ENCODE measurements at places on chromosomes 11 and 22.

DNA sequence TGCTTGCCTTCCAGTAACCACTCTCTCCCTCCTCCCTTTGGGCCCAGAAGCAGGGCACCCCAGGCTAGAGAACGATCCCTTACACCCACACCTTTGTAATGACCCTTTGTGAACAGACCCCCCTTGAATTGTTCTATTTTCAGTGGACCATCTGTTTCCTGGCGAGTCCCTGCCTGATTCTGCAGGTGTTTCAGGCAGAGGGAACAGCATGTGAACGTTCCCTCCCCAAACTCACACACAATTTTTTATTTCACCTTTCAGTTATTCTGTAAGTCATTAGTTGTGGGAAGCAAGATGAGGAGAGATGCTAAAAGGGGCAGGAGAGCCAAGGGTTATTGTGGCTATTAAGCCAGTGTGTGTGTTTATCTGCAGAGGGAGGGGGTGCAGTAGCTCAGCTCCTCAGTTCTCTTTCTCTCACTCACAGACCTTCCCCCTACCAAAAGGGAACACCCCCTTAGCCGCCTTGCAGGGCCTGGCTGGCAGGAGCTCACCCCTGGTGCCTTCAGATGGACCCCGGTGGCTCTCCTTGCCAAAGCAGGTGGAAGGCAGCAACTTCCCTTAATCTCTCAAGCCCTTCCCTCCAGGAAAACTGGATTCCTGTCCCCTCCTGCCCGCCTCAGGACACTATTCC, 64.8 kb upstream of the SPON1 start:
- DNase-seq = no peak

DNA sequence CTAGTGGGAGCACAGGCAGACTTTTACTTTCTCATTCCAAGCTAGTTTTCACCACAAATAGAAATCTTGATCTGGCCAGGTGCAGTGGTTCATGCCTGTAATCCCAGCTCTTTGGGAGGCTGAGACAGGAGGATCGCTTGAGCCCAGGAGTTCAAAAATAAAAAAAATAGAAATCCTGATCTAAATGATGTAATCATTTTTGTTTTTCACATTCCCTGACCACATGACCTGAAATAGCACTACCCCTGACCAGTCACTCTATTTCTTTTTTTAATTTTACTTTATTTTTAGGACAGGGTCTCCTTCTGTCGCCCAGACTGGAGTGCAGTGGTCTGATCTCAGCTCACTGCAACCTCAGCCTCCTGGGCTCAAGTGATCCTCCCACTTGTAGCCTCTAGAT, 2.3 kb upstream of the TCN2 start:
- no peak for DNase-seq

GRCh38 chr22:43289531-43289963, 53.6 kb downstream of the SCUBE1 start:
- DNase-seq = no peak

- no peak for DNase-seq
These were observed 23.4 kb upstream of the PPARA start for GRCh38 chr22:46126853-46127385.

DNA sequence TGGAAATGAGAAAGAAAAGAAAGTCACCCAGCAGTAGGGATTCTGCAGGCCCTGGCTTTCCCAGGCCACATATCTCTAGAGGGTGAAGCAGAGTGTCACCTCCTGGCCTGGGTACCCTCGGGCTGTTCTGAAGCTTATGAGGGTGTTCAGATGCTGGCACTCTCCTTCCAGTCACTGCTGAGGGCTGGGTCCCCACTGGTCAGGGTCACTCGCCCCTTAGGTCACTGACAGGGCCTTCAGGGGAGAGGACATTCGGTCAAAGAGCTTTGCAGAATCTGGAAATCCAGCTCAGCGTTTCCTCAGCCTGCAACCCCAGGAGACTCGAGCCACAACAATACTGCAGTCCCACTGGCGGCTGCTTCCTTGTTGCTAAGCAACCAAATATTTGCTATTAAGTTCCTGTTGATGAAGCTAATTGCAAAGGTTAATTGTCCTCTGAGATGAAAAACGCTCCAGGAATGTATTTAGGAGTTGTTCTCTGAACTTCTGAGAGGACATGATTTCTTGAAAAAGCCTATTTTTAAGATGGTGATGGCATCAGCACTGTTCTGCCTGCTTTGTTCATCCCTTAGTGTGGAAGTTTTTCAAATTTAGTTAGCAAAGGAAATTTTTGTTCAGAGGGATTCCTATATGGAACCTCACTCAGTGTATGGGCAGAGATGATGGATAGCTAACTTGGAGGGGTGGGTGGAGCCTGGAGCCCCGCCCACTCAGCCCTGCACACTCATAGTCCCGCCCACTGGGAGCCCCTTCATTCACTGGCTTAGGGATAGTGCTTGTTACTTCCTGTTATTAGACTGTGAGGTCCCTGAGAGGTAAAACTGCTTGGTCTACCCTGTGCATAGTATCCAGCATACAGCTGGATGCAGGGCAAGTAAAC, 109.2 kb downstream of the CSNK2A3 start:
- peak; percentile 80 for DNase-seq

DNA sequence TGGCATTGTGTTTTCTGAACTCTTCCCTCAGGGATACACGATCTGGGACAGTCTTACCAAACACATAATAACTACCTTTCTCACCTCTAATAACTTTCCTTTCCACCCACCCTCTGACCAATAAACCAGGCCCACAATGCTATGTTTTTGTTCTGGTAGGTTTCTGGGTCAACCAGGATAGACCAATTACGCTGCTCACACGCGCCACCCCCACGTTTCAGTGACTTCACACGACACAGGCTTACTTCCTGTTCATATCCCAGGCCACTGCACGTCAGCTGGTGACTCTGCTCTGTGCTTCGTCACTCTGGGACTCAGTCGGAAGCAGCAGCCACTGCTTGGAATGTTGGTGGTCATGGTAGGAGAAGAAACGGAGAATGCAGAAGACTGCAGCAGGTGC, 2.5 kb downstream of the KRTAP5-4 start:
- DNase-seq = no peak

- DNase-seq = no peak
These were observed 43.2 kb downstream of the USP47 start for GRCh38 chr11:11884774-11885481.

- peak; percentile 87 for DNase-seq
These were observed 48.5 kb downstream of the GGTLC2 start for GRCh38 chr22:22692707-22693530.

- no peak for DNase-seq
These were observed 10.5 kb downstream of the MIF start for GRCh38 chr22:23904573-23905254.

GRCh38 chr11:73330569-73331093, 22.6 kb downstream of the ARHGEF17 start:
- DNase-seq = no peak

- peak; percentile 91 for DNase-seq
These were observed 149.1 kb upstream of the RAG2 start for GRCh38 chr11:36746886-36747710.

DNA sequence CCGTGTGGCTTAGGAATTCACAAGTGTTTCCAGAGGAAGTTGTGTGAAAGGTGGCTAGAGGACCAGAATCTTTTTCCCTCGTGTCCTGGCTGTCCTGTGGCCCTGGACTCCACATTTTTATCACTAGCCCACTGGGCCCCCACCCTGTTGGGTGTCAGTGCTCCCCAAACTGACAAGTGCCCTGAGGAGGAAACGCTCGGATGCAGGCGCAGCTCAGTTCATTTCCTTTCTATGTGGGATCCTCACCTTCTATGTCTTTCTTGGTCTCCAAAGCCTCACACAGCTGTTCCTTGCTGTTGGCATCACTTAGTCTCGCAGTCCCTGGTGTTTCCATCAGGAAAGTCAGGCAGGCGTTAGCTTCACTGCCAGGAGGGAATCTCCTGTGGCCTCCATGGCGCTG, 68.0 kb upstream of the KCNQ1OT1 start:
- no peak for DNase-seq

DNA sequence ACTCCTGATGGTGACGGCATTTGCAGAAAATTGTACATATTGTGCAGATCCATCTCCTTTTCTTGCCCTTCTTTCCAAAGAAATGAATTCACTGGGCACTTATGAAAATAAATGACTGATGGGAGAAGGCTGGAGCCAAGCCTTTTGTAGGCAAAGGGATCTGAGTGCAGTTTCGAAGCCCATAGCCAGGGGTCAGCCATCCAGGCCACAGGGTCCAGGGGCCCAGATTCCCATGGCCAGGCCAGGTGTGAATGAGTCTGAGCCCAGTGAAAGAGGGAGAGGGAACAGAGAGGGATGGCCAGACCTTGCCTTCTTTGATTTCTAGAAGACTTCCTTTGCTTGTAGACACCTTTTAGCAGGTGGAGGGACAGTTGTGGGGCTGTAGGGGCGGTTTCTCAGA, 209.1 kb downstream of the KIRREL3 start:
- DNase-seq = no peak

- DNase-seq = no peak
These were observed 25.4 kb downstream of the NEAT1 start for GRCh38 chr11:65448074-65448417.

DNA sequence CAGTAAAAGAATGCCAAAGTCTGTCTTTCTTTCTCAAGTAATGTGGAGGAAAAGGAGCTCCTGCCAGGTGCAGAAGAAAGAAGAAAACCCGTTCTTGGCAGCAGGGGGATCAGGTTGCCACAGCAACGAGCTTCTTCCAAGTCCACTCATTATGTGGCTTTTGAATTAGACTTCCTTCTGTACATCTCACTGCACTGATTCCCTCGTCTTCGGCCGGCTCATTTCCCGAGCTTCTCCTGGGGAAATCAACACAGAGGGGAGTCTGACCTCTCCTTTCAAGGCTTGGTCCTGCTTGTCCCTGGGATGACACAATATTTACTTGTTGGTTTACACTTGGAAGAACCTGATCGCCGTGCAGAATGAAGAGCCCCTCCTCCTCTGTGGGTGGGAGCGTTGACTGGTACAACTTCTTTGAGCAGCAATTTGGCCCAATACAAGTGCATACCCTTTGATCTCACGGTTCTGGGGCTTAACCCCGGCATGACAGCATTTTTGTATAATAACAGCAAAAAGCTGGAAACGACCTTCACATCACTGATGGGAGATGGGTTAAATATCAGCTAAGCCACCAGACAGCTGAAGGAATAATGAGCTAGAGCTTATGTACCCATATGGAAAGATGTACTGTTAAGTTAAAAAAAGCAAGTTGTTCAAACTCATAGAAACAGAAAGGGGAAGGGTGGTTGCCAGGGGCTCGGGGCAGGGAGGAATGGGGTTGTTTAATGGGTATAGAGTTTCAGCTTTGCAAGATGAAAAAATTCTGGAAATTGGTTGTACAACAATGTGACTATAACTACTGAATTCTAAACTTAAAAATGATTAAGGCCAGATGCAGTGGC, 35.4 kb downstream of the MCHR1 start:
- DNase-seq = no peak

DNA sequence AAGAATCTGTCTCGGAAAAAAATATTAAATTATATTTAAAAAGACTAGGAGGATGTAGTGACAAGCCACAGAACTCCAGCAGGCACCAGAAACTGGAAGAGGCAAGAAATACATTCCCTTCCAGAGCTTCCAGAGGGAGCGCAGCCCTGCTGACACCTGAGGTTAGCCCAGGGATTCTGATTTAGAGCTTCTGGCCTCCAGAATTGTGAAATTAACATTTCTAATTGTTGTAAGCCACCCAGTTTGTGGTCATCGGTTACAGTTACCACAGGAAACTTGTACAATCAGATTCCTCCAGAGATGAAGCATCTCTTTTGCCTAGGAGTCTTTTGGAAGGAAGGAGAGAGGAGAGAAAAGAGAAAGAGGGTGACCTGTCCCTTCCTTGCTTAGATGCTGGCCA, 6.4 kb upstream of the UBASH3B start:
- DNase-seq = no peak

DNA sequence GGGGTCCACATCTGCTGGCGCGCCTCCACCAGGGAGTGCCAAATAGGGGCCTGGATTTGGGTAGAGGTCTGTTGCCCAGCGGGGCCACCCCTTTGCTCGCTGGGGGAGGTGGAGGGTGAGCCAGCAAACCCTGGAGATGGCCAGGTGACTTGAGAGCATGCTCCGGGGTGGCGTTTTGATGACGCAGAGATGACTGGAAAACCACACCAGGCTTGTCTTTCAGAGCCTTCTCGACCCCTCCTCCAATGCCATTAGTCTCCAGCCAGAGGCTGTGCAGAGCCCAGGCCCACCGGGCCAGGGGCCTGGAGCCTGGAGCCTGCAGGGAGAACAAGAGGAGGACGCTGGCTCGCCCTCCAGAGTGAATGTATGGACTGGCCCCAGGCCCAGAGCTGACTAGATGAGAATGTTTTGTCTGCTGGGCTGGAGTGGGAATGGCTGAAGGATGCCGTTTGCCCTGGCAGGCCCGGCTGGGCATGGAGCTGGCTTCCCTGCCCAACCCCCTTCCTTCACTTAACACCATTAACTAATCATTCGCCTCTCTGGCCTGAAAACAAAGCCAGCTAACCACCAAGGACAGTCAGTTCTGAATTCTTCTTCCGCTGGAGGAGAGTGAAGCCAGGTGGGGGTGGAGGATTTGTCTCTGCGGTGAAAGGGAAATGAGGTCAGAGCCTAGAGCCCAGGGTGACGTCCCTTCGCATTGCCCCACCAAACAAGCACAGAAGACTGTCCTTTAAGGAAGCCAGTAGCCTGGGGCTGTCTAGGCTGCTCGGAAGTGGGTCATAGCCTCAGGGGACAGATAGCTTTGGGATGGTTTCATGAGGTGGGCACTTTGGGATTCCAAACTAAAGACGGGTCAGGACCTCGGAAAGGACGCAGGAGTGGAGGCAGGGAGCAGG, 1.6 kb upstream of the MCAM start:
- peak; percentile 75 for DNase-seq

DNA sequence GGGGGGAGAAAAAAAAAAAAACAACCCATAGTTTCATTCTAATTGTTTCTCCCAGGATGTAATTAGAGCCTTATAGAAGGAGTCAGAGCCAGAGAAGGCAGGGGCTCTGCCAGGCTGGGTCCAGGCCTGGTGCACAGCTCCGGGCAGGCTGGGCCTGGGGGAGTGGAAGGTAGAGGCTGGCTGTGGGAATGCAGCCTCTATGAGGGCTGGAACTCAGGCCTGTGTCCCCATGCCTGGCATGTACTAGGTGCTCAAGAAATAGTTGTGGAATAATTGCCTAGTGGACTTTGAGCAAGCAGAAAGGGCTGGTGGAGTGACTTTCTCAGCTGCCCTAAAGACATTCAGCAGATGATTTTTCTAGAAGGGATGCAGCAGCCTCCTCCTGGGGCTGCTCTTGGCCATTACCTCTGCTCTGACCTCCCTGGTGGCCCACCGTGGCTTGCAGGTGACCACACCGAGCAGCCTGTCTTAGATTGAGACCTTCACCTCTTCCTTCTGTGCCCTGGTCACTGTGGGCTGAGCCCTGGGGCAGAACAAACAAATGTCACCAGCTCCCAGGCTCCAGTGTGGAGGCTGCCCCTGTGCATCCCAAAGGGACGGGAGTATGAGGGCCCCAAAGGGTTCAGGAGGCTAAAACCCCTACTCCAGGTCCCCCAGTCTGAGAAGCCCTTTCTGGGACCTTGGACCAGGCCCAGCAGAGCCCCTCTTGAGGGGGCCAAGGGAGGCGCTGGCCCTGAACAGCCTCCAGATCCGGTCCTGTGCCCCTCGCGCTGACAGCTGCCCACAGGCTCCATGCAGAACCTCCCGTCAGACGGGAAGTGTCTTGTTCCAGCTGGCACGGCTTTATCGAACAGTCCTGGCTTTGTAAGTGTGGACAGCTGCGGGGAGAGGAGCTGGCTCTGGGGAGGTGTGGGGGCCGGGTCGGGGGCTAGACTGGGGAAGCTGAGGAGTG, 18.8 kb downstream of the MYEOV start:
- DNase-seq = peak; percentile 58

All from activated effector memory CD4-positive, alpha-beta T cell treated with anti-CD3 and anti-CD28 coated beads, Interleukin-2, amount 50 U/mL, for 16 hours (primary cell).